ENCODE measurements at places on chromosomes 4 and X. TPM values are rescaled to one million over a fixed set of nuclear protein-coding genes. Genes with fewer than 3 reads are reported as not detected.

Gene CXorf49B
- total RNA-seq, result not detected

Gene MAGEA1
- not detected for total RNA-seq

Gene TLR10
- total RNA-seq, result not detected

Gene MSX1
- total RNA-seq, result 3.2 TPM

Gene VCX3B
- total RNA-seq, result not detected

Gene ZNF518B
- 46.0 TPM for total RNA-seq

Gene TBCK
- total RNA-seq, result 22.7 TPM

Gene COMMD8
- total RNA-seq, result 10.3 TPM

Gene NEK1
- 12.1 TPM for total RNA-seq

Gene SERPINA7
- total RNA-seq, result not detected

Gene USP51
- 1.4 TPM for total RNA-seq

Gene MAGEA9B
- total RNA-seq, result not detected

Gene NAA11
- not detected for total RNA-seq

Gene SATL1
- total RNA-seq, result not detected

Gene REELD1
- total RNA-seq, result 0.33 TPM

Gene PROM1
- 4.6 TPM for total RNA-seq

Gene IL1RAPL1
- total RNA-seq, result 0.42 TPM

Gene GPR50
- total RNA-seq, result not detected

Gene MGAT4D
- total RNA-seq, result not detected

Gene MBNL3
- total RNA-seq, result 1.7 TPM

Gene CSAG3
- not detected for total RNA-seq

Gene ARR3
- total RNA-seq, result not detected
